ENCODE measurements at places on chromosomes 13 and 19. TPM values are rescaled to one million over a fixed set of nuclear protein-coding genes. Genes with fewer than 3 reads are reported as not detected.

Gene ZNF57
- 3.9 TPM for total RNA-seq

- no peak for DNase-seq
These were observed 15.1 kb upstream of the GAS6 start for GRCh38 chr13:113879017-113879416.

DNA sequence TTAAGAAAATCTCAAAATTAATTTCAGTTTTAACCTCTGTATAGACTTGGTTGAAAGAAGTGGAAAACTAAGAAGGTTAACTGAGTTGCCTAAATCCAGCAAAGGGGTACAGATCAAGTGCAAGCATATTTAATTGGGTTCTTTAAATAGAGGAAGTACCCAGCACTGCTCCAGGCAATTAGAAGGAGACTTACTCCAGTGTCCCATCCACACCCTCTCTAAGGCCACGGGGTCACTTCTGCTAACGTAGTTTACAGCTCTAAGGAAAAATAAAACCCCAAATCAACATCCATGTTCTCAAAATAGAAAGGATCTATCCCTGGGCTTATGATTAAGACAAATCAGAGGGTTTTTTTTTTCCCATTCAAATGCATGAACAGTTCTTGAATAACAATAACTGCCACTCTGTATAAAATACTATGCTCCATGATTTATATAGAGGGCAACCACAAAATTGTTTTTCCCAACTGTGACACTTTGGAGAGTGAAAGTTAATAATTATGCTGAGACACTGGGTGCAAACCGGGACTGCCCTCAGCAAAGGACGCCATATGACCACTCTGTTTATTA lies 4.6 kb downstream of the FRY start:
- no peak for DNase-seq

- DNase-seq = no peak
These were observed 24.1 kb downstream of the NFIX start for GRCh38 chr19:13019332-13019731.

GRCh38 chr19:46076031-46076880 lies 35.5 kb upstream of the IGFL4 start:
- DNase-seq = no peak
